ENCODE measurements at places on chromosomes 12 and 14. TPM values are rescaled to one million over a fixed set of nuclear protein-coding genes. Genes with fewer than 3 reads are reported as not detected.

- DNase-seq, result no peak
Observed at GRCh38 chr14:28875934-28876571, 109.5 kb downstream of the FOXG1 start.

- DNase-seq, result peak; percentile 85
Observed at GRCh38 chr14:67532998-67533753, at the start of gene PLEKHH1. Gene PLEKHH1, plus strand, starts transcription at chr14:67533290. Its CDS starts 8,578 bp downstream, at chr14:67541868.

GRCh38 chr12:104852102-104852501 is 106.0 kb downstream of the SLC41A2 start:
- DNase-seq, result no peak

DNA sequence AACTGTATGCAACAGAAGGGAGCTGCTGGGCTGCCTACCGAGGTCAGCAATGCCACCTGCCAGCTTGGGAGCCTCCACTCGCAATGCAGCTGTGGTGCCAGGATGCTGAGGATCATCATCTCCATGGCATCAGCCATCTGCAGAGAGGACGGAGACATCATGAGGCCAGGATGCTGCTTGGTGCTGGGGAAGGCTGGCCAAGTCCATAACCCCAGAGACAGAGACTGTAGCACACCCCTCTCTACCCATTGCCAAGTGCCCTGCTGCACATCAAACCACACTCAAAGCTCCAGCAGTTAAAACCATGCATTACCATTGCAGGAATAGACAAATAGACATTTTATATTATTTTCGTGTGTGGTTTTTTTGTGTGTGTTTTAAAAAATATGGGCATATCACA is 43.5 kb downstream of the SVOP start:
- DNase-seq, result no peak

DNA sequence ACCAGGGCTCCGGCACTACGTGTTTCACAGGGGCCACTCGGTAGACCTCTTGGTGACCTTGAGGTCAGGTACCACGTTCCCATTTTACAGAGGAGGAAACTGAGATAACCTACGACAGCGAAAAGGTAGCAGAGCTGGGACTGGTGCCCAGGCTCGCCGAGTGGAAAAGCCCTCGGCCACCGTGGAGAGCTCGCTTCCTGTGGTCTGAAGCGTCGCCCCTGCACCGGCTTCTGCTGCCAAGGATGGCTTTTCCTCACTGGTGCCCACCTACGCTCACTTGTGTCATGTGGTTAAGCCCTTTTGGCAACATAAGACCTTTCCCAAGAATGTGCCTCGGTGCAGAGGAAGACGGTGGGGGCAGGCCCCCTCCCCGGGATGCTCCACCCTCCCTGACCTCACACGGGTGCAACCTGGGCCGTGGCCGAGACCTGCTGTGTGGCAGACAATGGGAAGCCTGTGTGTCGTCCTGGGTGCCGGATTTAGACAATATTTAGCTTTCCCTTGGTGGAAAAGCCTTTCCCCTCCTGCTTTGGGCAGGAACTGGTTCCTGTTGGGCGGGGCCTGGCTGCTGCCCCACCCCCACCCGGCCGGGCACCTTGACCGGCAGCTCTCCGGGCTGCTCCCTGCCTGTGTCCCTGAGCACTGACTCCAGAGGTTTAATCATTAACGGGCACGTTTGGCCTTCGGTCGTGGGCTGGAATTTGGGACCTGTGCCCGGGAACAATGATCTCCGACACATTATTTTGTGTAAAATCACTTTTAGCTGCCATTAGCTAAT is 32.4 kb upstream of the PPP1R13B start:
- peak; percentile 71 for DNase-seq

DNA sequence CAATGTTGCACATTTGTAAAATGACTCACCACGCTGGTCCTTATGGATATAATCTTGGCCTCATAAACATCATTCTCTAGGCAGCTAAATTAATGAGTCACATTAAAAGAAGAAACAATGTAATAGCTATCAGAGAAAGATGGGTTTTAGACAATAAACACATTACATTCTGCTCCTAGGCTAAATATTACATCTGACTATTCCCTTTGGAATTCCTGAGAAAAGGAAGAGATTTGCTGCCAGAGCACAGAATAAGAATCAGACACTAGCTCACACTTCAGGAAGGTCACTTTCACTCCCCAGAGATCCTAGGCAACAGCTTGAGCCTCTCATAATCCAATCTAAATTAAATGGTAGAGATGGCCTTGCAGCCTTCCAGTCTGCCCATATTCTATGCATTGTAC is 218.2 kb downstream of the PTPRO start:
- DNase-seq, result no peak

- no peak for DNase-seq
Observed at GRCh38 chr12:60317361-60317760, 721.5 kb downstream of the SLC16A7 start.

DNA sequence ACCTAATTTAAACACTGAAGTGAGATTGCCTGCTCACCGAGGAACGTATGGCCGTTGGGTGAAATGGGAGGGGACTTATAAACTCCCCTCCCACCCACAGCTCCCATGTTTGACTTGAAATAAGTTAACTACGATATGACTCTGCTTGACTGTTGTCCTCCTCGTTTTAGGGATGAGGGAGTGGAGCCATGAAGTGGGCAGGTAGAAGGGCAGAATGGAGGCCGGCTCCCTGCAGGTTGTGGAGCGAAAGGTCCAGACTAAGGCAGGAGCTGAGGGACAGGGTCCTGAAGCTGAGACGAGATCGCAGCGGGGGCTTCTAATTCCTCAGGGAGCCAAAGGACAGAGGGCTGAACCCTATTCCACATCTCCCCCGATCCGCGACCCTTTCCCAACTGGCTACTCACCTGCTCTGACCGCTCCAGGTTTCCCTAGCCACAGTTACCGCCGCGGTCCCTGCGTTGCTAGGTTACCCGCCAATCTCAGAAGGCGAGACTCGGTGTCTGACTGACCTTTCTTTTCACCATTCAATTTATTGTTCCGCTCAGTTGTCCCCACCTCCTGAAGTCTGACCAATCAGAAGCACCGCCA is 577 bp upstream of the TPCN1 start:
- no peak for DNase-seq

DNA sequence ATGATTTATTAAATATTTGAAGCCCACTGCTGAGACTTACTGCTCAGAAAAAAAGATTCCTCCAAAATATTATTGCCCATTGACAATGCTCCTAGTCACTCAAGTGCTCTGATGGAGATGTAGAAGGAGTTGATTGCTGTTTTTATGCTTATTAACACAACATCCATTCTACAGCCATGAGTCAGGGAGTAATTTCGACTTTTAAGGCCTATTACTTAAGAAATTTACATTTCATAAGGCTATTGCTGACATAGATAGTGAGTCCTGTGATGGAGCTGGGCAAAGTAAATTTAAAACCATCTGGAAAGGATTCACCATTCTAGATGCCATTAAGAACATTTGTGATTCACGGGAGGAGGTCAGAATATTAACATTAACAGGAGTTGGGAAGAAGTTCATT is 5.2 kb downstream of the KCNJ8 start:
- DNase-seq, result no peak

DNA sequence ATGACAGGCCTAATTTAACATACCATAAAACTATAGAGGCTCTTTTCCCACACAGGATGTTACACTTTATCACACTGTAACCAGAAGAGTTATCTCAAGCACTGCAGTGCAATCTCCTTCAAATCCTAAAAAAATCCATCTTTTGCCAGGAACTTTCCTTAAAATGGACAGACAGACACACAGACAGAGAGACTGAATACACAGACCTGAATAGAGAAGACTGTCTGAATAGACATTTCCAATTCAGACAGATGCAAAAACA is 6.5 kb downstream of the CORO1C start:
- DNase-seq, result no peak

GRCh38 chr12:16036073-16036472 is 124.9 kb downstream of the DERA start:
- DNase-seq, result no peak

GRCh38 chr12:41277946-41278267 is 89.8 kb downstream of the PDZRN4 start:
- no peak for DNase-seq

- DNase-seq, result no peak
Observed at GRCh38 chr14:55309761-55310365, 38.6 kb downstream of the FBXO34 start.

DNA sequence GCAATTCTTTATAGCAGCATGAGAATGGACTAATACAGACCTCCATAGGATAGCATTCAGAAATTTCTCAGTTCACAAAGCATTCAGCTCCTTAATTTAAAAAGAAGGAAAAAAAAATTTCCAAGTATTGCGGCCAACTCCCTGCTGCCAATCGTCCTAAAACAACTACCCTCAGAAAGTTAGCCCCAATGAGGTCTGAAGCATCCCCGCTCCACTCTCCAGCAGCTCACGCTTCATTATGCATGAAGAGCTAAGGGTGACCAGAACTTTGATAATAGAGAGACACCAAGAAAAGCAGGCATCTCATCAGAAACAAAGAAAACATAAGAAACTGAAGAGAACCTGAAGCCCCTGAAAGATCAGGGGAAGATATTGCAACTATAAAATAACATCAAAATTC is 172.8 kb upstream of the NUDT4 start:
- DNase-seq, result no peak

DNA sequence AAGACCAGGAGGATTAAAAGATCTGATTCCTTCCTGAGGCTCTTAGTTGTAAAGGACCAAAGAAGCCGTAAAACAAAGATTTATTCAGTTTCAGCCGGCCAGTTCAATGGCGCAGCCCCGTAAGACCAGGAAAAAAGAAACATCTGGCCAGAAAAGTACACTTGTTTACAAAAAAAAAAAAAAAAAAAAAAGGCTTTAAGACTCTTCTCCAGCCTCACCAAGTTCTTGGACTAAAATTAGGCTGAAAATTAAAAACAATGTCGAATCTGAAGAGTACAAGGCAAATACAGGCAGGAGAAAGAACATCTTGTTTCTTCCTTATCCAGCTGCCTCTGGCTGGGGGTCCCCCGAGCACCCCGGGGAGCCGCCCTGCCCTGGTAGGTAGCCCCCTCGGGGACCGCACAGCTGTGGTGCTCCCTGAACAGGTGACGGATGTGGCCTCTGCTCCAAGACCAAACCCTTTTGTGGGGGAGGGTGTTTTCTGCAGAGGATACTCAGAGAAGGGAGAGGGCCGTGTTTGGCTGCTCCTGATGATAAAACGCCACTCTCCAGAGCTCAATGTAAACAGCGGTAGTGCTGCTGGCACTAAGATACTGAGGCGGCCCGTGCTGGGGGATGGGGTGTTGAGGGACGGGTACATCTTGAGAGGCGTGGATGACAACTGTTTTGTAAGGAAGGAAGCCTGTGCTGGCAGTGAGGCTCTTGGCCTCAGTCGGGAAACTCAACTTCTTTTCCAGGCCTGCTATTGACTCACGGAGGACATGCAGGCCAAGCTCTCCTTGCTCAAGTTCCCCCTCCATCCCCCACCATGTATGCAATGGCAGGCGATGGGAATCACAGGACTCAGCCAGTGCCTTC is 201.0 kb upstream of the DIO3 start:
- DNase-seq, result peak; percentile 72

- DNase-seq, result no peak
Observed at GRCh38 chr12:2732290-2732689, 62.5 kb upstream of the FKBP4 start.

DNA sequence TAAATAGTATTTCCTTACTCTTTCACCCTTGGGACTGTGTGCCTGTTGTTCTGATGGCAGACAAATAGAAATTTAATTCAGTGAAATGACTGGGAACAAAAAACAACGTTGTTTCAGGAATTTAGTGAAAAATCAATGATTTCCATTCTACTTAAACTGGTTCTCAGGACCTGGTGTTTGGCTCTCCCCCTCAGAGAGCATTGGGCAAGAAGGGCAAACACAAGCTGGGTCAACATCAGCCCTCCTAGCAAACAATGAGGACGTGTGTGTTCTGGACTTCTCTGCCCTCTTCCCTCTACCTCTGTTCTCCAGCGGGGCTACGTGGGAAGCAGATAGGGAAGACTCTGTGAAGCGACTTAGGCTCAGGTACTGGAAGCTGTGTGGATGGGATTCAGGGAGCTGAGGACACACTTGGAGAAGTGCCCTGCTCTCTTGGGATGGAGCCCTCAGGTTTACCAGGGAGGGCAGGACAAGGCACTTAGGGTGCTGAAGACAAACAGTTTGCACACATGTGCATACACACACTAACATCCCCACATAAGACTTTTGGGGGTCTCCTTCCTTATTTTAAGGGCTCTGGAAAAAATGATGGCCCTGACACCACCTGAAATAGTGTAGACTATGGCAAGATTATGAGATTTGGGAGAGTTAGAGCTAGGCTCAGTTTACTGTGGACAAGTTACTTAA is 7.6 kb upstream of the SERPINA1 start:
- DNase-seq, result no peak

- no peak for DNase-seq
Observed at GRCh38 chr12:94458877-94459727, 565 bp downstream of the CEP83 start.

DNA sequence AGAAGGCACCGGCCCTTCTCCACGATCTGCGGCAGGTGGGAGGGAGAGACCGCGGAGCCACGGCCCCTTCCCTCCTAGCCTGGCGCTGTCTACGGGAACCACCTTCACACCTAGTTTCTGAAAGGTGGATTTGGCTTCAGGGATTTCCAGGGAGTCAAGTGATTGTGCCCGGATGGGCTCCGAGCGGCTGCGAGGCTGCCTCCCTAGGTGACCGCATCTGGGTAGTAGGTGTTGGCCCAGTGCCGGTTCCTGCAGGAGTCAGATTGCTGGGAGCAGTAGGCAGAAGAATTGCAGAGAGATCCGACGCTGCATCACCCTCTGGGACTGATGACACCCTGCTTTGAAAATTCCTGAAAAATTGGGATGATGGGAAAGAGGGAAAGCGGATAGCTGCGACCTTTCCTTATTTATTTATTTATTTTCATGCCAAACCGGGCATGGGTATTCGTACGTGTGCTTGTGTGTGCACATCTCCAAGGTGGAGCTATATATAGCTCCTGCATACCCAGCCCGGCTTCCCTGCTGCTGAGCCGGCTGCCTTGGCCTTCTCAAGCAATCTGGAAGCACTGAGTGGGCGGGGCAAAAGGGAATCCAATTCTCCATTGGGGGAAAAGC is 1.1 kb downstream of the CNTN1 start:
- DNase-seq, result no peak

- DNase-seq, result no peak
Observed at GRCh38 chr12:116314477-116314876, 37.0 kb upstream of the MED13L start.

Gene SIX4
- 1.6 TPM for total RNA-seq

Gene CPNE8
- 10.7 TPM for total RNA-seq

Gene CLEC1B
- total RNA-seq, result not detected

Gene XPOT
- total RNA-seq, result 27.9 TPM

Gene OR6C76
- total RNA-seq, result not detected
